D341Med (cell line): ENCODE measurements at places on chromosomes 2 and 18.

GRCh38 chr2:9973690-9974089, 22.2 kb downstream of the GRHL1 start:
- DNase-seq: no peak

- DNase-seq: no peak
These were observed 29.2 kb downstream of the ZNF516 start for GRCh38 chr18:76465630-76466409.

GRCh38 chr18:48991319-48991660, 40.5 kb upstream of the SMAD7 start:
- no peak for DNase-seq

- DNase-seq: no peak
These were observed 147.8 kb downstream of the EXOC6B start for GRCh38 chr2:72678024-72678423.

GRCh38 chr2:173868406-173868805, 96.8 kb downstream of the SP3 start:
- no peak for DNase-seq

DNA sequence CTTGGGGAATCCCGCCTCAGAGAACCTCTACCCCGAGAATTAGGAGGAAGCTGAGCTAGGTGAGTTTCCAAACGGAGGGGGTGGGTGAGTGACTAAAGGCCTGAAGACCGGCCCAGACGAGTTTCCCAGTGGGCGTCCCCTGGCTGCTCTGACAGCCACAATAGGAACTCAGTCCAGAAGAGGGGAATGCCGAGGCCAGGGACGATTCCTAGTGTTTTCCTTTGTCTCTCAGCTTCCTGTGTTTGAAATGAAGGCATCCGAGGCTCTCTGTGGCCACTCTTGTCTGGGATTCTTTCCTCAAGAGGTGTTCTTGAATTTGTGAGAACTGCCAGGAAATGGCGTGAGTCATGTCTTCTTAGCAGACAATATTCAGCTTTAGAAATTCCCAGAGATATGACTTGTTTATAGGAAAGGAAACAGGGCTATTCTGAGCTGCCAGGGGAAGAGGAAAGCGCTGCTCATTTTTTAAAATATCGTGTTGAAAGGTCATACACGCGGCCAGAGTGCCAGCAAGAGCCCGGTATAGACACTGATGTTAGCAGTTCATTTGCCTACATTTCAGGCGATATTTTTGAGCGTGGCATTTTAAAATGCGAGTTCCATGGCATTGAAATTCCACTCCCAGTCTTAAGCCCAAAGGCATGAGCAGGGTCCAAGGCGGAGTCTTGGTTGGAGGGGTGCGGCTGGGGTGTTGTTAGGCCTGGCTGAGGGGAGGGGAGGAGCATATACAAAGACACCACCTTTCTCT, 169.1 kb upstream of the KLF7 start:
- no peak for DNase-seq
